ENCODE measurements at places on chromosomes 4 and X.

GRCh38 chr4:23728393-23728792, 161.5 kb downstream of the PPARGC1A start:
- no peak for DNase-seq

GRCh38 chrX:47605024-47605423, 14.6 kb downstream of the SYN1 start:
- no peak for DNase-seq

GRCh38 chr4:60992037-60992436, 208.1 kb upstream of the ADGRL3 start:
- DNase-seq, result no peak

DNA sequence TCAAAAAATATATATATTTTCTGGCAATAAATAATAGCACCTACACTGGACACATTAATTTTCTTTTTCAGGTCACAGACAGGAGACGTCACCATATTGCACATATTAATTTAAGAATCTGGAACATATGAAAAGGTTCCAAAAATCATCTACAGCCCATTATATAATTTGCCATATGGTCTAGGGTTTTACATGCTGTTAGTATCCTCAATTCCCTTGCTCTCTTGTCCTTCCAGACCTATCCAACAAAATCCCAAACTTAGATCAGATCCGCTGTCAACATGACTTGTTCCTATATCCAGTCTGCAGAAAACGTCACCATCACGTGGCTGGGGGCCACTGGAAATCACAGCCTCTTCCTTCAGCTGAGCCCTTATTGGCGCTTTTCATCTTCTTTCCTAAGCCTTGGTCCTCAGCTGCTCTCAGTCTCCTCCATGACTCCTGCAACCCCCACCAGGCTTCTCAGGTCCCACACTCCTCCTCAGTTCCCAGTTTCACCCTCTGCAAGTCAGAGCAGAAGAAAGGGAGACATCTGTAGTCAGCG, 192.0 kb upstream of the GATB start:
- no peak for DNase-seq

DNA sequence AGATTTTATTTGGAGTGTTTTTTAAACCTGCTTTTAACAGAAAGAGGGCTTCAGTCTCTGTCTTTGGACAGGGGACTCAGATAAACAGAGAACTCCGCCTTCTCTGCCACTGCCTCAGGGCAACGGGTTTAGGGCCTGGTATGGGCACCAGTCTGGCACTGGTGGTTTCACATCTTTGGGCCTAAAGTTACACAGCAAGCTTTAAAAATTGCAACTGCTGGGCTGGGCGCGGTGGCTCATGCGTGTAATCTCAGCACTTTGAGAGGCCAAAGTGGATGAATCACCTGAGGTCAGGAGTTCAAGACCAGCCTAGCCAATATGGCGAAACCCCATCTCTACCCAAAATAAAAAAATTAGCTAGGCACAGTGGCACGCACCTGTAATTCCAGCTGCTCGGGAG, 10.3 kb upstream of the NAT8L start:
- DNase-seq, result no peak

DNA sequence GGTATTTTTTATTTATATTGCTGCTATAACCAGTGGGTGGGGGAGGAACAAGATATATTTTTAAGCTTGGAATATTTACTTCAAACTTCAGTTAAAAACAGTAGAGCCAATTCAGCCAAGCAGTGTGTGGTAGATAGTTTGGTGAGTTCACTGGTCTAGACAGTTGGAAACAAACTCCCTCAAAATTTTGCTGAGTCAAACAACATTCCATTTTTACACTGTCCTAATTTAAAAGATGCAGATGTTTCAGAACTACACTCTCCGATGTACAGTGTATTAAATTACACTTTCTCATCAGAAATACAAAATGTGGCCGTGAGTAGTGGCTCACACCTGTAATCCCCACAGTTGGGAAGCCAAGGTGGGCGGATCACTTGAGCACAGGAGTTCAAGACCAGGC, 23.3 kb downstream of the PRKX start:
- no peak for DNase-seq

DNA sequence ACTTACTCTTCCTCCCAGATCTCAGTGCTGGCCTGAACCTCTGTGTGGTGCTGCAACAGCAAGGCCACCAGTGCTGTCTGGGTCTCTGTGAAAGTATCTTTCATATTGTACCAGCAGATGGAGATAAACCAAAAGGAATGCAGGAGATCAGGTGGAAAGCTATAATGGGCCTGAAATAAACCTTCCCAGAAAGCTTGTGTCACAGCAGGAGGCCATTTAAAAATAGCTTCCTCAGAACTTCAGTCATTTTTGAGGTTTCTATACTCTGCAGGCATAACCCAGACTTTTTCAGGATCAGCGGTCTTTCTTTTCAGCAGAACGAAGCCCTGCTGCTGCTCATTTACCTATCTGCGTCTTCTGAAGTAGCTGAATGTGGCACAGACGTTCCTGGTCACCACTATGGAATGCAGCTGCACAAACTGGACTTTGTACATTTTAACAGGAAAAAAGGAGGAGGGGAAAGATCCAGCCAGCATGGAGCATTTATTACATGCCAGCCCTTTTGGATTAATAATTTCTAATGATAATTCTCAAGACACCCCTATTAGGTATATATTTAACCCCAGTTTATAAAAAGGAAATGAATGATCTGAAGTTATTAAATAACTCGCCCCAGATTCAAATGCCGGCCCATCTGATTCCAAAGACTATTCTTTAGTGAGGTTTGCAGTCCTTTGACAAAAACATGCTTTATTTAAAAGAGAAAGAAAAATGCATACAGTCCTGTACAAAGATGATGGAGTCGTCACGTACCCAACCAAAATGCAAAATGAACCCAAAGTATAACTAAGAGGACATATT, 119.7 kb downstream of the NFKB1 start:
- DNase-seq, result peak; percentile 66

- DNase-seq, result no peak
Measured at GRCh38 chr4:82450966-82451755, 20.8 kb downstream of the ENOPH1 start.

DNA sequence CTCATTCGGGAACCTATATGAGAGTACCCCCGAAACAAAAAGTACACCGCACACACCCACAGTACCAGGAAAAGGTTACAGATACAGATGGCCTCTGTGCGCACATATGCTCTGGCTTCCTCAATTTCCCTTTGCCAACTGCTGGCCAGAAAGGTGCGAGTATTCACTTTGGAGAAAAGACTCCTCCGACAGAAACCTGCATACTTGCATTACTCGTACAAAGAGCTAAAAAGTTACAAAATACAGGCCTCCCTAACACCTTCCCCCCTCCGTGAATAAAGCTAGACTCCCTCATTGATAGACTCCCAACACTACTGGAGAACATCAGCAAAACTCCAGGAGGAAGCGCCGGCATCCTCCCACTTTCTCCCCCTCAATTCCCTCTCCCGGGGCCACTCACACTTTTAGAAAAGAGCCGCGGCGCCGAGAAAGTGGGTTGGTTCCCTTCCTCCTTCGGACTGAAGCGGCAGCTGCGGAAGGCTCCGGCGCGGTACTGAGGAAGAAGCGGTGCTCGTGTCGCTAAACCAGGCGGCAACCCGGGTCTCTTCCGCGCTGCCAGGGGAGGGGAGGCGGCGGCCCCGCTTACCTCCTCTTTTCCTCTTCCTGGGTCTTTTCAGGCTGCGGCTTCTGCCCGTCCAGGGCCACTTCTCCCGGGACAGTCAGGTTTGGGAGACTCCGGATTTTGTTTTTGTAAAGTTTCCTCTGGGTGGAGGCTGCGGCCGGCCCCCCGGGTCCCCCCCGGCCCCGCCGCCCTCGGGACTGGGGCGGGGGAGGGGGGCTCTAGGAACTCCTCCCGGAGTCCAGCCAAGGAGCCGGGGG, 1.1 kb downstream of the FBXW7 start:
- peak; percentile 72 for DNase-seq

DNA sequence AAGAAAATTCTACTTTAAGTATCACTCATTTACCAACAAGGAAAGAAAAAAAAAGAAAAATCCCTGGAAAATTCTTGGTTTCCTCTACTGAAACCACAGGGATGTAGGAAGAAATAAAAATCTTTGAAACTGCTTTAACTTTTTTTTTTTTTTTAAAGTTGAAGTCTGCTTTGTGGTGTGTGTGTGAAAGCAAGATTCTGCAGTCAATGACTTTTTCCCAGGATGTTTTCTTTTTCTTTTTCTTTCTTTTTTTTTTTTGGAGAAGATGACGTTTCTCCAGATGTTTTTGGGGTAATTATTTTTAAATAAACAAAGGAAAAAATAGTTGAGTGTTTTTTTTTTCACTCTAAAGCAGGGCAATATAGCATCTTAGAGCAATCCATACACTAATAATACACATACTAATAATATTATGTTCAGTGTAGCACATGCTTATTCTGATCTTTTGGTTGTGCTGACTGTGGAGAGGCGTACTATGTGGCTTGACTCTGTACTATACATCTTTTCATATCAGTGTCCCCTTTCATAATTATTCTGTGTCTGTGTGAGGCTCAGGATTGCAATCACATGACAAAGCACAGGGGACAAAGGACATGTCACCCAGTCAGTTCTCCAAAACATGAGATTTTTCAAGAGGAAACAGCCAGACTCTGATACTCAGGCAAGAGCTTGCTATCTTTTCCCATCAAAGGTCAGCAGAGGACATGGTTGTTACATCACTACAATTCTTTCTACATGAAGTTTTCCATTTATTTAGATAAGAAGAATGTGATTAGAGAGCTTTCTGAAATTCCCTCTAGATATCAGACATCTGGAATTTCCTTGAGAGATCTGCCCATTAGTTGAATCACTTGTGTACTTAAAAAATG, 111.0 kb downstream of the PDE5A start:
- DNase-seq, result no peak

GRCh38 chr4:81405900-81406401, 65.8 kb downstream of the RASGEF1B start:
- no peak for DNase-seq

DNA sequence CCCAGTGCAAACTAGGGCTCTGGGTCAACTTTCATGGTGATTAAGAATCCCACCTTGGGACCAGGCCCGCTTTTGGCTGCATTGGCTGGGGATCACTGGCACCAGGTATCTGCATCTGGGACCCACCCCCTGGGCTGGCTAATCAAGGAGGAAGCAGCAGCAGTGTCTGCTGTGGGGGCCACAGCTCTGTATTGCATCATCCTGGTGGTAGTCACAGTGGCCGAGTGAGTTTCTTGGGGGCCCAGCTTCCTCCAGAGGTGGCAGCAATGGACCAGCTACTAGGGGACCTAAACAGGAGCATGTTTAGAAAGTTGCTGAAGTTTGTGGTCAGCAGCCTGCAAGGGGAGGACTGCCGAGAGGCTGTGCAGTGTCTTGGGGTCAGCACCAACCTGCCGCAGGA, 15.7 kb downstream of the LNX1 start:
- no peak for DNase-seq

DNA sequence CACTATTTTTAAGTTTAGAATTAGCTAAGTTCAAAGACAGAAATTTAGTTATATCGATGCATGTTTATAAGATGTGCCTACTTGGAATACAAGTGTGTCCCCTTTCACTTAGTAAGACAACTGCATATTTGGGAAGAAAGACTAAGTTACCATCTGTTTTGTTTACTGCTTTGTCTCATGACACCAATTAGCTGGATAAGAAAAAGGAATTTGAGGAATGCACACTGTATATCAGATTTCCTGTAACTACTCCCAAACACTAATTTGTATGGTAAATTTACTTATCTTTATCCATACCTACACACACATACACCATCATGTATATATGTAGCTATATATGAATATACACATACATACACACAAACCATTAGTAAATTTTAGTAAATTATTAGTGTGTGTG, 1442.8 kb upstream of the IGFBP7 start:
- DNase-seq, result no peak

DNA sequence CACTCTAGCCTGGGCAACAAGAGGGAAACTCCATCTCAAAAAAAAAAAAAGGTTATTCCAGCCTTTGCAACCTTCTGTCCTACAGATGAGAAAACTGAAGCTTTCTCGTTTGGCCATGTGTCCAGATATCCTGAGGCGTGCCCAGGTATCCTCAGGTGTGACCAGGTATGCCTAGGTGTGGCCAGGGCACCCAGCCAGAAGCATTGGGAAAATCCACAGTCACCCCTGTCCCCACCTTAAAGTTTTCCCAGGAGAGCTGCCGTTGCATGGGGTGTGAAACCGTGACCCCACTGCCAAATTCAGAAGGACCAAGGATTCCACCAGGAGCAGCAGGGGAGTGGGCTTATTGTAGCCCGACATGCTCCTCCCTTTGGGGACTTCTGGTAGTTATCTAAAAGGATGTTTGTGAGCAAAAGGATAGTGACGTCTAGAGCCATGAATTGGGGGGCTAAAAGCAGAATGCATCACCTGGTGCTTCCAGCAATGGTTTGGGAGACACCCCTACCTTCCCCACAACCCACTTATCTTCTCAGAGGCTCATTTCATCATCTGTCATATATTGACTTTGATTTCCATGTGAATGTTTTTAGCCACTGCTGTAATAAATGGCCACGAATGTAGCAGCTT, 4.0 kb upstream of the DHRSX start:
- DNase-seq, result no peak

All from Peyer's patch (tissue), 4 donors.